Lung (tissue), 17 donors: ENCODE measurements at places on chromosomes 3 and 15. TPM values are rescaled to one million over a fixed set of nuclear protein-coding genes. Genes with fewer than 3 reads are reported as not detected.
A peak's percentile ranks its signal among the peaks of the same experiment; 100 is the strongest.

Gene ACKR4
- 2.7 TPM for total RNA-seq

- H3K4me3 ChIP-seq = no peak overlapping the region
- H3K36me3 ChIP-seq = no peaks in the 10 kb centered on the region
- H3K27ac ChIP-seq = no peak overlapping the region
- H3K4me1 ChIP-seq = no peaks in the 10 kb centered on the region
Observed at GRCh38 chr3:60542995-60543394, 708.3 kb downstream of the FHIT start.

Gene PDIA5
- 38.6 TPM for total RNA-seq

DNA sequence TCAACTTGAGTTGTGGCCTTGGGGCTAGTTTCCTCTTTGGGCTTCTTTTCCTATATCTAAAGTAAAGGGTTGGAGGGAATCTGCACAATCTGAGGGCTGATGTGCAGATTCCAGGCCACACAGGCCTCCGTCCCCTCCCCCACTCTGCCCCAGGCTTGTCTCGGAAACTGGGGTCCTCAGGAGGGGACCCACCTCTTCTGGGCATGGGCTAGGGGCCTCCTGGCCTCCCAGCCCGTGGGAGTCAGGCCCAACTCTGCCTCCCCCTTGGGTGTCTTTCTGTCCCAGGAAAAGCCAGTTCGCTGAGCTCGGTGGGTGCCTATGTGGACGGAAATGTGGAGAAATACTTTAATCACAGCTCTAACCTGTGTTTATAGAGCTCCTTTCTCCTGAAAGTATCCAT lies 4.8 kb downstream of the SMAD6 start:
- peak overlapping the region; percentile 88 for H3K27ac ChIP-seq

GRCh38 chr3:170865209-170866094 lies 4.5 kb downstream of the RPL22L1 start:
- H3K4me1 ChIP-seq = peaks cover 7% of the 10 kb centered on the region
- peaks cover 21% of the 10 kb centered on the region for H3K36me3 ChIP-seq
- H3K4me3 ChIP-seq = no peak overlapping the region
- no peaks in the 10 kb centered on the region for H3K27me3 ChIP-seq
- no peak for DNase-seq

Gene INAFM2
- 31.1 TPM for total RNA-seq

Gene PAK6
- 10.4 TPM for total RNA-seq

- H3K27me3 ChIP-seq = no peaks in the 10 kb centered on the region
- no peak overlapping the region for H3K4me3 ChIP-seq
- DNase-seq = no peak
Observed at GRCh38 chr3:106552351-106553043, 683.7 kb upstream of the CBLB start.

Gene LYZL4
- not detected for total RNA-seq

Gene KLHL40
- not detected for total RNA-seq

GRCh38 chr3:86645756-86646155 lies 345.2 kb downstream of the VGLL3 start:
- DNase-seq = peak; percentile 40
- H3K4me1 ChIP-seq = no peaks in the 10 kb centered on the region
- no peak overlapping the region for H3K27ac ChIP-seq
- no peak overlapping the region for H3K4me3 ChIP-seq
- no peaks in the 10 kb centered on the region for H3K27me3 ChIP-seq

DNA sequence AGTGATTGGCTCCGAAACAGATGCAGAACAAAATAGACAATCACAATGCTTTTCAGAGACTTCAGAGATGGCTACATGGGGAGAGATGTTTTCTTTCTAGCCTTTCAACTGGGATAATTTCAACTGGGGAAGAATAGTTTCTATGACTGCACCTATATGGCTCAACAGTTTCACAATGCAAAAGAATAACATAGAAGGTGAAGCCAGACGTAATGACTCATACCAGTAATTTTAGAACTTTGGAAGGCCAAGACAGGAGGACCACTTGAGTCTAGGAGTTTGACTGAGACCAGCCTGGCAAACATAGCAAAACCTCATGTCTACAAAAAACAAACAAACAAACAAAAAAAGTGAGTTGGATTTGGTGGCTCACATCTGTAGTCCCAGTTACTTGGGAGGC lies 180.2 kb upstream of the CHL1 start:
- H3K36me3 ChIP-seq = no peaks in the 10 kb centered on the region
- no peaks in the 10 kb centered on the region for H3K27me3 ChIP-seq
- H3K27ac ChIP-seq = no peak overlapping the region
- no peak overlapping the region for H3K4me3 ChIP-seq

GRCh38 chr3:181622365-181622764 lies 89.4 kb upstream of the SOX2 start:
- H3K36me3 ChIP-seq = no peaks in the 10 kb centered on the region
- no peak overlapping the region for H3K4me3 ChIP-seq
- no peaks in the 10 kb centered on the region for H3K4me1 ChIP-seq

Gene SPTSSB
- total RNA-seq = not detected

DNA sequence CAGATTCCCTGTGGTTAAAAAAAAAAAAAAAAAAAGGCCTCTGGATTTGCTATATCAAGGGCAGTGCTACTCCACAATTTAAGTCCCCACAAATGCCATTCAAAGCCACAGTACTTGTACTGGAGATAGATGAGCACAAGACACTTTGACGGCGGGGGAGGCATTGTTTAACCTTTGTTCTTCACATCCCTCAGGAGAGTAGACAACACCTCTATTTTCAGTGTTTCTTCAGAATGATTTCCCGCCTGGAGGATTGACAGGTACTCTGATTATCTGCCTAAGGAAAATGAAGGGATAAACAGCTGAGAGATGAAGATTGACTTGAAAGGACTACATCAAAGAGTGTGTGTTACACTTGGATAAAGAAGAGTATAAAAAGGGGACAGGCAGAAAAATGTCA lies 58.7 kb downstream of the OTOL1 start:
- DNase-seq = no peak
- H3K36me3 ChIP-seq = no peaks in the 10 kb centered on the region
- H3K4me3 ChIP-seq = no peak overlapping the region
- H3K27ac ChIP-seq = no peak overlapping the region

Gene SLC12A1
- total RNA-seq = 0.03 TPM

Gene TERB2
- total RNA-seq = not detected

DNA sequence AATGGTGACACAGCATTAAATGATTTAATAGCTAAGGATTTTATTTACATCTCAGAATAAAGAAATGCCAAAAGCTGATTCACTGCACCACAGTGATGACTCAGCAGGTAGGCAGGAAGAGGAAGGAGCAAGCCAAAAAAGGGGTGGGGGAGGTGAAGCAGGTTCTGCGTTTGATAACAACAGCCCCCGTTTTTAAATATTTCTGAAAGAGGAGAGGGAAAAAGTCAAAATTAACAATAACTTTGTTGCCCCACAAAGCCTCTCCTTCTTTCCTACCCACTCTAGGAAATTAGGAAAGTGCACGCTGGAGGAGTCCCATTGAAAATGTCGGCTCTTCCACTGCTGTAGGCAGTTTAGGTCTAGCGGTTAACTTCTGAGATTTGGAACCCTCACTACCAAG lies 9.9 kb upstream of the CCDC54 start:
- DNase-seq = no peak
- H3K27ac ChIP-seq = no peak overlapping the region
- H3K36me3 ChIP-seq = no peaks in the 10 kb centered on the region
- H3K4me1 ChIP-seq = no peaks in the 10 kb centered on the region
